Cardiac muscle cell (in vitro differentiated cells and primary cell): ENCODE measurements at places on chromosomes 4 and X. TPM values are rescaled to one million over a fixed set of nuclear protein-coding genes. Genes with fewer than 3 reads are reported as not detected.

The GPM6B gene
- 3.4 and 6.1 TPM in 2 replicates for total RNA-seq

DNA sequence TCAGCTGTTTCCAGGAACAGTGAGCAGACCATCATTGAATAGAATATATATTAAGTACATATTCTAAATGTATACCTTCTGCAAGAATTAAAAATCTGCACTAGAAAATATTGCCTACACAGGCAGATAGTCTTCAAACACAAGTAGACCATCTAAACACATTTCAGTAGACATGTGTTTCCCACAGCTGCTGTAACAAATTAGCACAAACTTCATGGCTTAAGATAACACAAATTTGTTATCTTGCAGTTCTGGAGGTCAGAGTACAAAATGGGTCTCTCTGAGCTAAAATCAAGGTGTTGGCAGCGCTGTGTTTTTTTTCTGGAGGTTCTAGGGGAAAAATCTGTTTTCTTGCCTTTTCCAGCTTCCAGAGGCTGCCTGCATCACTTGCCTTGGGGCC lies 42.7 kb downstream of the SH3RF1 start:
- H3K4me3 ChIP-seq = no peak overlapping the region
- H3K27me3 ChIP-seq = no peaks in the 10 kb centered on the region
- H3K4me1 ChIP-seq = peaks cover 6% of the 10 kb centered on the region

DNA sequence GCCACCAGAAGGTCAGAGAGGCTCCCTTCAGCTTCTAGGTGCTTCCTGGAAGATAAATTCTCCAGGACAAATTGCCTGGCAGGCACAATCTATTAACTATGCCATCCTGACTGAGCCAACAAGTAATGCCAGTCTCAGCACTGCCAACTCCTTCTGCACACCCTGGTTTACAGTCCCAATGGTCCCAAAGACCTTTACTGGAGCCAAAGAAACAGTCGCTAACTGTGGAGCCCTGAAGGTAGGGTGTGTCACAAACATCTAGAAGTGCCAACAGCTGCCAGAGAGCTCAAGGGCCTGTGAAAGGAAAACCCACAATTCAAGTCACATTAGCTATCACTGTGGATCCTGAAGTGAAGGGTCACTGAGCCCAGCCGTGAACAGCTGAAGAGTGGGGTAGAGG lies 34.9 kb upstream of the CITED1 start:
- no peaks in the 10 kb centered on the region for H3K36me3 ChIP-seq
- H3K27me3 ChIP-seq = no peaks in the 10 kb centered on the region
- no peak overlapping the region for H3K4me3 ChIP-seq
- no peak overlapping the region for H3K27ac ChIP-seq

DNA sequence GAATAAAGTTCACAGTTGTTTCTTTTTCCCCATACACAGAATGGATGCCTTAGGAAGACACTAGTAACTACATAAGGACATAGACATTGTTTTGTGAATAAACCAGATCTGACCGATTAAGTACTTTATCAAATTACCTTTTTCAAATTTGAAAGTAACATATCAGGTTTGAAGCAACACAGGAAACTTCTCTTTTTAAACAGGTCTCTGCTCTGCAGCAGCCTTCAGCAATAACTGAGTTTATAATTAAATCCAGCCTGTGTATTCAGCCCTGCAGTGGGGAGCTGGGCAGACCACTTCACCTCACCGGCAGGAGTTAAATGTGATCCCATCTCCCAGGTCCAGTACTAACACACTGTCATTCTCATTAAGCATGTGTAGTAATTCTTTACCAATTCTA lies 68.3 kb upstream of the ATOH1 start:
- H3K4me3 ChIP-seq = no peak overlapping the region
- peaks cover 4% of the 10 kb centered on the region for H3K4me1 ChIP-seq
- H3K36me3 ChIP-seq = no peaks in the 10 kb centered on the region
- H3K27ac ChIP-seq = no peak overlapping the region

The CACNA1F gene
- 0.45 and 1.0 TPM in 2 replicates for total RNA-seq

The SMIM10 gene
- 2.4 and 2.6 TPM in 2 replicates for total RNA-seq

DNA sequence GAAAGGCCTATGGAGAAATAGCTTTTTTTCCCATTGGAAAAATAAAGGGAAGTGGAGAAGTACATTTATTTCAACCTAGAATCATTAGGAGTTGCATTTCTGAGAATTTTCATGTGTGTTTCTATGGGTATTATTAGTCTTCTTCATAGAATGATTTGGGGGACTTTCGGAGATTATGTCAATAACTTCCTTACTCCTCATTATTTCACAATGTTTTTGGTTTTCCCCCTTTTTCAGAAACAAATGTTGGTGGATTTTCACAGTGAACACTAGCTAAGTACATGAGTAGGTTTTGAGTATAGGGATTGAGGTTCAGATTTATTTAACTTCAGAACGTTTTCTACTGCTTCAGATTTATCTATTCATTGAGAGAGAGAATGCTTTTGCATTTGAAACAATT lies 54.0 kb downstream of the SH3BGRL start:
- DNase-seq = no peak
- H3K4me3 ChIP-seq = no peak overlapping the region
- no peaks in the 10 kb centered on the region for H3K36me3 ChIP-seq
- peak overlapping the region; percentile 10 for H3K27ac ChIP-seq

DNA sequence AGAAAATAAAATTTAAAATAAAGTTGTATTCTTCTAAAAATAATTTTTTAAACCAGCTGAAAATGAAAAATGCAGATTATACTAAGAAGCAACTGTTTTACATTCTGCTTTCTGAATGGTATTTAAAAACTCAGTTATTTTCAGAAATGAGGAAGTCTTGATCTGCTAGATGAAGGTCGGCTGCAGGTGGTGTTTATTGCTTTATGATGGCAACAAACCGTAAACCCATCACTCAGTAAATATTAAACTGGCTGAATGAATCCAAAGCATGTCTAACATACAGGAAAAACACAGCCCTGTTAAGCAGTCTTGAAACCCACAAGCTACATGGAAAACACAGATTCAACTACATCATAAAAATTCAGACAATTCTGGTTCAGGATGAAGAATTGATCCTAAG lies 29.3 kb downstream of the DYNLT3 start:
- H3K27ac ChIP-seq = no peak overlapping the region
- no peaks in the 10 kb centered on the region for H3K36me3 ChIP-seq
- no peaks in the 10 kb centered on the region for H3K4me1 ChIP-seq
- no peak overlapping the region for H3K4me3 ChIP-seq

GRCh38 chrX:11704725-11705495 lies 39.2 kb upstream of the ARHGAP6 start:
- DNase-seq = peak; percentile 41
- H3K27ac ChIP-seq = no peak overlapping the region
- H3K4me1 ChIP-seq = no peaks in the 10 kb centered on the region
- no peaks in the 10 kb centered on the region for H3K27me3 ChIP-seq
- no peak overlapping the region for H3K4me3 ChIP-seq
- no peaks in the 10 kb centered on the region for H3K36me3 ChIP-seq

DNA sequence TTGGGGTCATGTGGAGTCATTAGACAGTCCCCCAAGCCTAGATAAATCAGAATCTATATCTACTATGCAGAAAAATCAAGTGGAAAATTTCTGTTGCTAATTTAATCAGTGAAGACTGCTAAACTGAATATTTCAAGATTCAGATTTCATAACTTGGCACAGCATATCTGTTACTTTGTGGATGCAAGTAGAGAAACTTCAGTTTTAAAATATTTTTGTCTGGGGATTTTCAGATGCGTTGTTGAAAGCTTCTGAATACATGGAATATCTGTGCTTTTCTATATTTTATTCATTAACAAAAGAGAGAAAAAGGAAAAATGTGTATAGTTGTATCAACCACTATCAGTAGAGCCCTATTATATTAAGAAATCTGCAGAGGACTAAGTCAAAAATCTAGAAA lies 4.4 kb downstream of the FGF5 start:
- DNase-seq = no peak
- no peak overlapping the region for H3K4me3 ChIP-seq
- no peak overlapping the region for H3K27ac ChIP-seq
- no peaks in the 10 kb centered on the region for H3K4me1 ChIP-seq
- H3K36me3 ChIP-seq = no peaks in the 10 kb centered on the region

The RHOH gene
- not detected in 2 replicates for total RNA-seq

The ADH1A gene
- total RNA-seq = not detected in 2 replicates

GRCh38 chr4:153248641-153249198 lies 44.5 kb downstream of the TRIM2 start:
- H3K27me3 ChIP-seq = no peaks in the 10 kb centered on the region
- H3K4me1 ChIP-seq = peaks cover 7% of the 10 kb centered on the region
- peak overlapping the region; percentile 48 for H3K4me3 ChIP-seq
- DNase-seq = no peak
- H3K27ac ChIP-seq = peak overlapping the region; percentile 40
- no peaks in the 10 kb centered on the region for H3K36me3 ChIP-seq

DNA sequence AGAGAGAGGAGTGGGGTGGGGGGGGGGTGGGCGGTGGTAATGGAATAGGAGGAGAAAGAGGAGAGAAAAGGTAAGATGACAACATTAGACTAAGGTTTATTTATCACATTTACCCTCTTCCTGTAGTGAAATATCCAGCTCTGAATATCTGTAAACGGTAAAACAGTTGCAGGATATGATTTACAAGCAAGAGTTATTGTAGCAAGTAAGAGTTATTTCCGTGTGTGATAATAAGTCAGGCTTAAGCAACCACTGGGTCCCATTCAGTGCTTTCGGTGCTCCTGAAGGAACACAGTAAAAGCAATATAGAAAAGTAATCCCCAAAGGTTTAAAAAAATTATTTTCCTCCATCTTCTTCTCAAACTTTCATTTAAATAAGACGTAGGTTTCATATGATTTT lies 103.6 kb downstream of the MANBA start:
- H3K4me3 ChIP-seq = no peak overlapping the region
- H3K27ac ChIP-seq = no peak overlapping the region
- H3K27me3 ChIP-seq = no peaks in the 10 kb centered on the region
- no peak for DNase-seq
- H3K4me1 ChIP-seq = no peaks in the 10 kb centered on the region

The CLTRN gene
- 0.32 and 1.0 TPM in 2 replicates for total RNA-seq

The TMPRSS11B gene
- not detected in 2 replicates for total RNA-seq

DNA sequence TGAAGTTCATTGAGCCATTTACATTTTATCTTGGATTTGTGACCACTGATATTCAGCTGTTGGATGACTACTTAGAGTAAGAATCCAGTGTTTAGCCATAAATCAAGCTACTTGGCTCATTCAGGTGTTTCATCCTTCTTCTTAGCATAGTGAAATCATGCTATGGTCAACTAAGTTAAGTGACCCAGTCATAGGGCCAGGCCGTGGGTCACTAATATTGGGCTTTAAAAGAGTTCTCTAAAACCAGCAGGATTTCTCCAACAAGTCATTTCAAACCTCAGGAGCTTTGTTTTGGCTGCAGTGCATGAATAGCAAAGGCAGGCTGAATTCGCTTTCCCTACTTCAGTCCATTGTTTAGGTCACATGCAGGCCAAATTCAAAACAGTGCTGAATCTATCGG lies 181.0 kb downstream of the MAML3 start:
- no peaks in the 10 kb centered on the region for H3K27me3 ChIP-seq
- DNase-seq = no peak

The CORIN gene
- 118 and 169 TPM in 2 replicates for total RNA-seq

DNA sequence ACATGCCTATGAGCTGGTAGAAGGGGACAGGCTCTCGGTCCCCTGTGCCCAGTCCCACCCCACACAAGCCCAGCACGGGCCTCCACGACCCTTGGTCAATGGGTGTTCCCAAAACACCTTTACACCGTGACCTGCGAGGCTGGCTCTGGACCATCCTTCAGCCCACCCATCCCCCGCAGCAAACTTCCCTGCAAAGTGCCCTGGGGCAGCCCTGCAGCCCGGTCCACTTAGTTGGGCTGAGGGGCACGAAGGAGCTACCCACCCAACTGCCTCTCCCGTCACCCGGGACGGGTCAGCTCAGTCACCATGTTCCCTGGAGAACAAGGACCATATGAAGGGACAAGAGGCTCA lies 23.4 kb downstream of the WDR1 start:
- no peak for DNase-seq
- H3K36me3 ChIP-seq = peaks cover 58% of the 10 kb centered on the region
- H3K4me3 ChIP-seq = no peak overlapping the region
- no peaks in the 10 kb centered on the region for H3K27me3 ChIP-seq
- H3K4me1 ChIP-seq = peaks cover 56% of the 10 kb centered on the region

DNA sequence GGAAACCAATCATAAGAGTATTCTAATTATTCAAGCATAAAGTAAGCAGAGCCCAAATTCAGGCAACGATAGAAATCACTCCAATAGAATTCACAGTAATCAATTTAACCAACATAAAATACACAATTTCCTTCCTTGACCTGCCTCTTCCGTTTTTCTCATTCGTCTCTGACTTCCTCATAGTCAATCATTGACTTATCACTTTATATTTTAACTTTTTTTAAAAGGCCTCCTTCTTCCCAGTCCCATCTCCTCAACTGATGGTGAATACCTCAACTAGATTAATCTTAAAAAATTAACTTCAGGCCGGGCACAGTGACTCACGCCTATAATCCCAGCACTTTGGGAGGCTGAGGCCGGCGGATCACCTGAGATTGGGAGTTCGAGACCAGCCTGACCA lies 13.3 kb downstream of the CNOT6L start:
- H3K27me3 ChIP-seq = no peaks in the 10 kb centered on the region
- H3K36me3 ChIP-seq = no peaks in the 10 kb centered on the region
- no peak for DNase-seq
- H3K27ac ChIP-seq = no peak overlapping the region
- H3K4me1 ChIP-seq = peaks cover 6% of the 10 kb centered on the region
- H3K4me3 ChIP-seq = no peak overlapping the region

- H3K27me3 ChIP-seq = no peaks in the 10 kb centered on the region
- no peak for DNase-seq
- H3K27ac ChIP-seq = no peak overlapping the region
- H3K4me3 ChIP-seq = no peak overlapping the region
- no peaks in the 10 kb centered on the region for H3K36me3 ChIP-seq
- H3K4me1 ChIP-seq = no peaks in the 10 kb centered on the region
Observed at GRCh38 chr4:81449015-81449414, 22.7 kb downstream of the RASGEF1B start.

The ARMCX4 gene
- total RNA-seq = 6.9 and 16.7 TPM in 2 replicates

The RBM41 gene
- total RNA-seq = 16.9 and 40.7 TPM in 2 replicates

GRCh38 chrX:70979136-70979762 lies 48.4 kb upstream of the SLC7A3 start:
- no peaks in the 10 kb centered on the region for H3K4me1 ChIP-seq
- no peaks in the 10 kb centered on the region for H3K27me3 ChIP-seq
- peak overlapping the region; percentile 8 for H3K27ac ChIP-seq
- peak; percentile 39 for DNase-seq
- H3K36me3 ChIP-seq = no peaks in the 10 kb centered on the region
- H3K4me3 ChIP-seq = no peak overlapping the region

GRCh38 chr4:6892190-6892908 lies 17.3 kb upstream of the TBC1D14 start:
- H3K27me3 ChIP-seq = no peaks in the 10 kb centered on the region
- peak overlapping the region; percentile 45 for H3K27ac ChIP-seq
- peaks cover 10% of the 10 kb centered on the region for H3K4me1 ChIP-seq
- DNase-seq = peak; percentile 61
- H3K4me3 ChIP-seq = no peak overlapping the region

DNA sequence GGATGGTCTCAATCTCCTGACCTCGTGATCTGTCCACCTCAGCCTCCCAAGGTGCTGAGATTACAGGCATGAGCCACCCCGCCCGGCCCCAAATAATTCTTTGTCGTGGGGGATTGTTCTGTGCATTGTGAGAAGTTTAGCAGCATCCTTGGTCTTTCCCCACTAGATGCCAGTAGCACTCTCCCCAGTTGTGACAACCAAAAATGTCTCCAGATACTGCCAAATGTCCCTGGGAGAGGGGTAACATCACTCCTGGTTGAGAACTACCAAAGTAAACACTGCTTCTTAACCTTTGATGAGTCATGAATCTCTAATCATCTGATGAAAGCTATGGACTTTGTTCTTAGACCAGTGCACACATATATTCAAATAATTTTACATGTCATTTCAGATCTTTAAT lies 90.7 kb upstream of the BRS3 start:
- no peaks in the 10 kb centered on the region for H3K4me1 ChIP-seq
- no peak overlapping the region for H3K4me3 ChIP-seq
- DNase-seq = no peak
- no peaks in the 10 kb centered on the region for H3K36me3 ChIP-seq
- H3K27me3 ChIP-seq = no peaks in the 10 kb centered on the region
